ENCODE measurements at places on chromosomes 5 and 9.

- no peak for DNase-seq
Observed at GRCh38 chr9:124428751-124429529, 13.7 kb upstream of the PSMB7 start.

DNA sequence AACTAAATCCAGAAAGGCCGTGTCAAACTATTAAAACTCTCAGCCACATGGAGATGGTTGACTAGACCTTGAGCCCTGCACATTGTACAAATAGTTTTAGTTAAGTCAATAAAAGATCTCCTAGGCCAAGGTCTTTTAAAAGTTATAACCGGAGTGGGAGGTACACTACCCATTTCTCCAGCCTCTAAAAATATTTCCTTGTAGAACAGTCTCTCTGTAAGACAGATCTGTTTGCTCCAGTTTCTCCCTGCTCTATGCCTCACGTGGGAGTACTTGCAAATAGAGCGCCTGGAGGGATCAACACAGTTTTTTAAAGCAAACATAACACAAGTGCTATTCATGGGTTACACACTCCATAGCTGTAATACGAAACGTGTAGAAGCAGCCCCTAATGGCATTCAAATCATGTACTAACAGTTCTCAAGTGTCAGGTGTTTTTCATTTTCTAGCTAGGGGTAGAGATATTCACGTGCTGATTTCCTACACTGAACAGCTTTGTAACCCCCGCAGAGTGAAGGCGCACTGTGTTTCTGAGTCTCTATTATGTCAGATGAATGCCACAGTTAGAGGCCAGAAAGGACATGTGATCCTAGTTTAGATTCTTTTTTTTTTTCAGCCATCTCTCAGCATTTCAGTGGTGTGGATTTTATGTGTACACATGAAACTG, 703.4 kb upstream of the GRAMD2B start:
- peak; percentile 78 for DNase-seq

DNA sequence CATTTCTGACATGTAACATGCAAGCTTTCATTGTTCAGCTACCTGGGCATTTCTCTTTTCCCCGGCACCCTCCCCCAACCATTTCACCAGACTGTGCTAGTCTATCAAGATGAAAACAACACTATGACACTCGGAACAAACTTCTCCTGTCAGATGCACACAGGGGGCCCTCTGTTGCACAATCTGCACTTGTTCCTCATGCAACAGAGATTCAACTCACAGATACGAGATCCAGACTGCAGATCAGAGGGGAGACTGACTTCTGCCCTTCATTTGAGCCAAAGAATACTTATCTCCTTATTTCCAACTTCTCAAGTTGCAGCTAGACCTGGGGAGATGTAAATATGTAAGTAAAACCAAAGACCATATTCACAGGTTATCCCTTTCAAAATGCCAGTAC, 15.7 kb upstream of the FST start:
- no peak for DNase-seq

DNA sequence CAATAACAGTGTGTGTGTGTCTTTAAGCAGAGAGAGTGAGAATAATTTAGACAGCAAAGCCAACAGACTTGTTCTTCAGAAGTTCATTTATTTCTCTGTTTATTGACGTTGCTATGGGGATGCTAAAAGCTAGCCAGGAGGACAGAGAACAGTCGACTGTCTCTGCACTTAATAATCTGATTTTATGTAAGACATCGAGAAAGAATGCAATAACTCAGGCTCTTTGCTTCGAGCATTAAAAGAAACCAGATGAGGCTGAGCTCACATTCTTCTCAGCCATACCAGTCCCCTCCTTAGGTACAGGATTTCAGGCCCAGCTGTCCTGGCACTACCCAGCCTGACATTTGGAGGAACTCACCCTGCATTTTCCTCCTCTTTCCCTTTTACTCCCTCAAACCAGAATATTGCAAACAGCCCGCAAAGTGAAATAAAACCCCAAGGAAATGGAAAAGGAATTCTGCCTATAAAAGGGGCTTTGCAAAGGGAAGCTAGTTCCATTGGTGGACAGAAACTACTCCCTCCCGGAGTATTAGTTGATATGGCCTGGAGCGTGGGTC, 44.5 kb upstream of the DPYSL3 start:
- peak; percentile 20 for DNase-seq

All from NCI-H1417 (cell line).